ENCODE measurements at places on chromosomes 6 and 20.

DNA sequence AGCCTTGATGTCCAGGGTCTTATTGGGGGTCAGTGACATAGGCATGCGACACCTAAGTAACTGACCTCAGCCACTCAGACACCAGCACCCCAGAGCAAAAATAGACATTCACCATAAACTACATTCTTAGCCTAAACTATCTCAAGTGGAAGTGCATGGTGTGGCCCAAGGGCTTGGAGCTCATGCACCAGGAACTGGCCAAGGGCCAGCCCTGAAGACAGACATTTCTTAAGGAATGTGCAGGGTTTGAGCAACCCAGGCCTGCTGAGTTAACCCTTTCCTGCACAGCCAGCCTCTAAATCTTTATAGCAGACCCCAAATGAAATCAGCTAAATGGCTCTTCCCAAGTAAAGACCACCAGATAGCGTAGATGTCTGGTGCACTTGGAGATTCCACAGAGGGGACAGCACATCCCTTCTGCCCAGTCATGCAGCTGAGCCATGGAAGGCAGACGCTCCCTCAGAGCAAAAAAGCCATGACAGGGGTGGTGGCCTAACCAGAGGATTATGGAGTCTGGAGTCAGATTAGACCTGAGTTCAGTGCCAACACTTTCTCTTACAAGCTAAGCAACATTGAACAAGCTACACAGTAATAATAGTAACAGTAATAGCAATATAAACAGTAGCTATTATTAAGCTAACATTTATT lies 222.6 kb downstream of the ZMYND8 start:
- no peak for DNase-seq

GRCh38 chr6:134873500-134874388 lies 76.2 kb downstream of the ALDH8A1 start:
- DNase-seq = no peak

DNA sequence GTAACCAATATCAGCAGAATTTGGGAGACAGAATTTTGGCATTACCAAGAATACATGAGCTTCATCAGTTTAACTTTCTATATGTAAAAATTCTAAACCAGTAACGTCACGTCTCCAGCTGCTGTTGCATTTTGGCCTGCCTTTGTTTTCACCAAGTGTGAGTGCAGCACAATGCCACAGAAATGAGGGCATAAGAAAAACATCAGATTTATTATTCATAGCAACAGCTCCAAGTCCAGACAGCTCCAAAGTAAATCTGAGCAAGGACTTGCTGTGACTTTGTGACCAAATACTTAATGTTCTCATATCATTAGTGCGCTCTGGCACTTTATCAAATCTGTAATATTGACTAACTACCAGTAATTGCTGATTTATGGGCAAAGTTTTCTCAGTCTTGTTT lies 11.0 kb upstream of the FBXL4 start:
- no peak for DNase-seq

GRCh38 chr6:6694368-6694780 lies 105.9 kb downstream of the LY86 start:
- DNase-seq = no peak

DNA sequence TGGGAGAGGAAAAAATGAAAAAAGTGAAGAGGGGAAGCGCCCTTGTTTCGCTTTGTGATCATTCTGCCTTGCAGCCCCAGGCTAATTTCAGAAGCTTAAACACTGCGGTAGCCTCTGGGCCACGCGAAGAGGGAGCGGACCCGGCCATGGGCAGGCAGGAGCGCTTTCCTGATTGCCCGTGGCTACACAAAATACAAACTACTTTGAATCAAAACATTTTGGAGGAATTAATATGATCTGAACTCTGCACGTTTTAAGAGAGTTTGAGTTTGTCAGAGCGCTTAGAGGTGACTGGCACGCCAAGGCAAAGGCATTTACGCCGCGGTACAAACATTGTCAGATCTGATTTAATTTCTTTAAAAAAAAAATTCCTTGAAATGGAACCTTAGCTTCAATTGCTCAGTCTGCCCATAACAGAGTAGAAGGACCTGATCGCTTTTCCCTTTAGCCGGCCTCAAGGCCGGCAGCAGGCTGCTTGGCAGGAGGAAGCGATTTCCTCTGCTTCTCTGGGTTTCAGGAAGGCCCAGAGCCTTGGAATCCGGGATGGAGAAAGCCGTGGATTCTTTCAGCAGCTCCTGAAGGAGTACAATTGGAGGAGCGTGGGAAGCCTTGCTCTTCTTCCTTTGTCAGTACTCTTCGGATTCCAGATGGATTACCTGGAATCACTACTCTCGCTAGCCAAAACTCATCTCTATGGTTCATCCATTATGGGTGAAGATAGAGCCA lies 9.7 kb downstream of the TFAP2D start:
- DNase-seq = no peak

- DNase-seq = no peak
Observed at GRCh38 chr6:153059757-153060156, 57.2 kb upstream of the MTRF1L start.

GRCh38 chr20:43658723-43659419 lies 8.0 kb upstream of the MYBL2 start:
- DNase-seq = no peak
